Esophagus squamous epithelium (tissue), 5 donors: ENCODE measurements at places on chromosomes 7 and 10.

GRCh38 chr7:51589111-51589510 lies 272.5 kb upstream of the COBL start:
- no peak for DNase-seq

DNA sequence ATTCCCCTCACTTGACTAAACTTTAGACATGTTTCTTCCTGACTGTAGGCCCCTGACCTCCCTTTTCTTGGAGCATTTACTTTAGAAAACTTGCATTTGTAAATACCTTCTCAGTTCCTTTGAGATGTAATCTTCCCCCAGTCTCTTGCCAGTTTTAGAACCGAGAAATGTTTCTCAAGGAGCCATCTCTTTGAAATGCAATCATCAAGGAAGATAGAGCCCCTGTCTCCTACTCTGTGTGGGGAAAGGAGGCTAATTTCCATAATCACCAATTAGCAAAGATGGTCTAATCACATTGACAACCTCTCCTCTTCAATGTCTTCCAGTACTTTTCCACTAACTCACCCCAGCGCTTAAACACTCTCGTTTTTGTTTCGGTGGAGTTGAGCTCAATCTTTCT lies 70.0 kb upstream of the SMIM30 start:
- no peak for DNase-seq

- no peak for DNase-seq
Observed at GRCh38 chr7:28807396-28807994, 150.6 kb downstream of the TRIL start.

GRCh38 chr10:451021-451471 lies 238.4 kb downstream of the DIP2C start:
- DNase-seq = no peak

- no peak for DNase-seq
Observed at GRCh38 chr7:120456699-120457098, 183.7 kb downstream of the KCND2 start.

DNA sequence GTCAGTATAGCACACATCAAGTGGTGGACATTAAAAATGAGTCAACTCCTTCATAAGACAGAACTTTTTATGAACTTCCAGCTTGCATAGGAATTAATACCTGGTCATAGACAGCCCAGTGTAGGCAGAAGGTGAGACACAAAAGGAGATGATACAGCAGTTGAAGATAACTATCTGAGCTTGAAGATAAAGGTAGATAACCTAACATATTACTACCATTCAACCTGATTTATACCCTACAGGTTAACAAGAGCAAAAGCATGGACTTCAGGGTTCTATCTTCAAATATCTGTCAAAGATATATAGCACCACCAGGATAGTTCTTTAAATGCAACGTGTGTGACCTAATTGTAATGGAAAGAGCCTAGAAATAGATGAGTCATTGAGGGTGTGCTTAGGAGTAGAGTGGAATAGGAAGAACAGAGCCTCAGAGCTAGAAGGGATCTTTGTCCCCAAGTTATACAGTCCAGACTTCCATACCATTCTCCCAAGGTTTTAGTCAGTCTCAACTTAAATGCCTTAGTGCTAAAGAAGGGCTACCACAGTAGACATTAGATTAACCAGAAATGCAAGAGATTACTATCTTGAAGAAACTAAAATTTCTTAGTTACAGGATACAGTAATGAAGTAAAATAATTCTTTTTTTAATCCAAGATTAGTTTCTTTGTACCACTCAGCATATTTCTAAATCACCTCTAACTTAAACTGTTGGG lies 9.2 kb downstream of the ZNF800 start:
- DNase-seq = no peak

GRCh38 chr10:68957654-68958053 lies 1.7 kb downstream of the DDX21 start:
- no peak for DNase-seq

DNA sequence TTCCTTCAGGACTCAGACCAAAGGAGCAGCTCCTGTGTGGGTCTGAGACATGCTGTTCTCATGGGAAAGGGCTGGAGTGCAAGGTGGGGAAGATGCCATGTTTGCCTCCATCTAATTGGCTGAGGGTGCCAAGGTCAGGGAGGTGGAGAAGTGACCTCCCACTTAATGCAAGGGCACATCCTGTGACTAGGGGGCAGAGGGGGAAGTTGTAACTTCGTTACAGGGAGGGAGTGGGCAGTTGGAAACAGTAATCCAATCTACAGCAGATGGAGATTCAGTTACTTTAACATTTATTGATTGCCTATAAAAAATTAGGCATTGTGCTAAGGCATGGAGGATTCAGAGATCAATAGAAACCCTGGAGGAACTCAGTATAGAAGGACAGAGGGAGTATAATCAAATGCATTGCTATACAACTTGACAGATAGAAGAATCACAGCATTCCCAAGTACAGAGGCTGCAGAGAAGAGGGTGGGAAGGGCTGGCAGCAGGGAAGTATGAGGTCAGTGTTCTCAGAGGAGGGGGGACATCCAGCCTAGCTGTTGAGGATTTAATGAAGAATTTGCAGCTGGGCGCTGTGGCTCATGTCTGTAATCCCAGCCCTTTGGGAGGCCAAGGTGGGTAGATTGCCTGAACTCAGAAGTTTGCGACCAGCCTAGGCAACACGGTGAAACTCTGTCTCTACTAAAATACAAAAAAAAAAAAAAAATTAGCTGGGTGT lies 75.9 kb downstream of the CCNY start:
- DNase-seq = no peak

GRCh38 chr7:127792528-127793342 lies 140.7 kb downstream of the SND1 start:
- DNase-seq = no peak

DNA sequence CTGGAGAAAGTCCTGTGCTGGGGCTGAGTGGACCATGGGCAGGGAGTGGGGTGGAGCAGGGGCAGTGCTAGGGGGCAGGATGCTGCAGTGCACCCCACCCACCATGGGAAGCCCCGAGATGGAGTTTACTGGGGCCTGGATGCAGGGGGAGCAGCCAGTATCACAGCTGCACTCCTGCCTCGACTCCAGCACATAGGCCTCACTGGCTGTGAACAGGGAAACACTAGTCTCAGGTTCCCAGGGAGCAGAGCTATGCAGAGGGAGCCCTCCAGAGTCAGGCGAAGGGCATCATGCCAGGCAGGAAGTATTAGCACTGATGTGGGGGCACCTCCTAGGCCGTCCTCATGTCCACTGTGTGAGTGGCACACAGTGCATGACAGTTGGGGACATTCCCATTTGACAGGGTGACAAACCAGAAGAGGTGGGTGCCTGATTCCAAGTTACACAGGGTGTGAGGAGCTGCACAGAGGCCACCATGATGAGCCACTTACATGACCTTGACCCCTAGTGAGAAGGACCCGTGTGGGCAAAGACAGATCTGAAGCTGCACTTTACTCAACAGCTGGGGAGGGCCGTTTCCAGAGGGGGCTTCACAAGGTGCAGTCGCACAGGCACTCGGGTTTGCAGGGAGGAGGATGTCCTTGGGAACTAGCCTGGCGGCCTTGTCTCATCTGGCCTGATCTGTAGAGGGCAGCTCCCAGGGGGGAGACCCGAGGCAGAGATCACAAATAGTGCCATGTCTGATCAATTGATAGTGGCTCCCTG lies 69.9 kb upstream of the LRRC4 start:
- no peak for DNase-seq

- no peak for DNase-seq
Observed at GRCh38 chr10:21603721-21604120, 69.7 kb downstream of the MLLT10 start.

GRCh38 chr7:75772081-75773077 lies at the start of gene CCL26:
CCL26 (minus strand) TSS chr7:75772211; CDS start chr7:75772176, 35 bp downstream.
- no peak for DNase-seq

DNA sequence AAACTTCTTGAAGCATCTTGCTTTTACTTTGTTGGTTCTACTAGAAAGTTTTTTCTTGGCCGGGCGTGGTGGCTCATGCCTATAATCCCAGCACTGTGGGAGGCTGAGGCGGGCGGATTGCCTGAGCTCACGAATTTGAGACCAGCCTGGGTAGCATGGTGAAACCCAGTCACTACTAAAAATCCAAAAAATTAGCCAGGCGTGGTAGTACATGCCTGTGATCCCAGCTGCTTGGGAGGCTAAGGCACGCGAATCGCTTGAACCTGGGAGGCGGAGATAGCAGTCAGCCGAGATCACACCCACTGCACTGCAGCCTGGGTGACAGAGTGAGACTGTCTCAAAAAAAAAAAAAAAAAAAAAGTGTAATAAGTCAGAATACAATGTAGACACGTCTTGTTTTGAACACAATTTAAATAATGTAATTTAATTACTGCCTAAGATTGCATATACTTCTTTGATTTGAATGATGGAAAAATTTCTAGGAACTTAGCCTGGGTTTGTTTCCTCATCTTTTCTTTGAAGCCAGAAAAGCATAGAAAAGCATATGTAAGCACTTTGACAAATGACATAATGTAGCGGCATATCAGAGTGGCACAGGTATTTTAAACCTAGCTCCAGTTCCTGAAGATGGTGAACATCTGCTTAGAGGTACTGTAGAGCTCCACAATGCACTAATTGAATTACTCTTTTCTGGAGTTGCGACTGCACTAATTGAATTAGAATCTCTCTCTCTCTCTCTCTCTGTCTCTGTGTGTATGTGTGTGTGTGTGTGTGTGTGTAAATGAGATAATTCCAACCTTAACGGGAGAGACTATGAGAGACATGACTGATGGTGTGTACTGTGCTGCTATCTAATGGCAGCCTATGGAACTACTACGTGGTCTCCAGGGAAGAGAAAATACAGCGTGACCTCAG lies 87.8 kb downstream of the BTRC start:
- DNase-seq = no peak

DNA sequence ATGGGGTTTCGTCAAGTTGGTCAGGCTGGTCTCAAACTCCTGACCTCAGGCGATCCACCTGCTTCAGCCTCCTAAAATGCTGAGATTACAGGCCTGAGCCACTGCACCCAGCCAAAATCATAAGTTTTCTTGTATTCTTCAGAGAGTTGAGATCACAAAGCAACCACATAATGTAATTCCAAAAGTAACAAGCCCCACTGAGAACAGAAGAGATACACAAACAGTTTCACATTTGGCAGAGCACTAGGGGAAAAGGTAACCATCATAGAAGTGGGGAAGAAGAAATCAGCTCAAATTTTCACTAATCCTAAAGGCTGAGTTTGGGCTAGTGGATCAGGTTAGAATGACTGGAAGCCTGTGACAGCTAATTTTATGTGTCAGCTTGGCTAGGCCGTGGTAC lies 5.4 kb upstream of the CEP41 start:
- DNase-seq = no peak

DNA sequence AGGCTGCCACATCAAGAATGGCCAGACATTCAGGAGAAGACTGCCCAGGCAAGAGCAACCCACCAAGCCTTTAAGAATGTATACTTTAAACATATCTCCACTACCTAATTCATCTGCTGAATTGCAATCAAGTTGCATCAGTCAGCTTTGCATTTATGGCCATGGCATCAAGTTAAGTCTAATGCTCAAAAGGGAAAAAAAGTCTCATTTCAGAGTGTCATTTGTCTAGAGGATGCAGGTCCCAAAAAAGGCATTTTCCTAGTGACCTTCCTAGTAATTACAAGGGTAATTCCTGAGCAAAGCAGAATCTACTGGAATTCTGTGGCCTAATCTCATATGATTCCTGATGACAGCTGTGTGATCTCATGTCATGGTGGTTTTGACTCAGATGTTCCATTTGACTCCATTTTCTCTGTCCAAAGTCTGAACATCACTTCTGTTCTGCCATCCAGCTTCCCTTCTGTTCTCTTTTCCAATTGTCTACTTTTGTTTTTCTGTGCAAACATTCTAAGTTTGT lies 7.3 kb upstream of the CABCOCO1 start:
- no peak for DNase-seq
